Stimulated activated CD4-positive, alpha-beta T cell treated with anti-CD3 and anti-CD28 coated beads, Interleukin-4, amount 100 ng/mL, for 24 hours (primary cell): ENCODE measurements at places on chromosomes 2 and 18.

- DNase-seq = no peak
These were observed 129.0 kb upstream of the PXDN start for GRCh38 chr2:1873343-1873742.

GRCh38 chr2:66547118-66547517, 112.2 kb downstream of the MEIS1 start:
- no peak for DNase-seq

- DNase-seq = no peak
These were observed 6.5 kb downstream of the RNF103 start for GRCh38 chr2:86617153-86617552.

DNA sequence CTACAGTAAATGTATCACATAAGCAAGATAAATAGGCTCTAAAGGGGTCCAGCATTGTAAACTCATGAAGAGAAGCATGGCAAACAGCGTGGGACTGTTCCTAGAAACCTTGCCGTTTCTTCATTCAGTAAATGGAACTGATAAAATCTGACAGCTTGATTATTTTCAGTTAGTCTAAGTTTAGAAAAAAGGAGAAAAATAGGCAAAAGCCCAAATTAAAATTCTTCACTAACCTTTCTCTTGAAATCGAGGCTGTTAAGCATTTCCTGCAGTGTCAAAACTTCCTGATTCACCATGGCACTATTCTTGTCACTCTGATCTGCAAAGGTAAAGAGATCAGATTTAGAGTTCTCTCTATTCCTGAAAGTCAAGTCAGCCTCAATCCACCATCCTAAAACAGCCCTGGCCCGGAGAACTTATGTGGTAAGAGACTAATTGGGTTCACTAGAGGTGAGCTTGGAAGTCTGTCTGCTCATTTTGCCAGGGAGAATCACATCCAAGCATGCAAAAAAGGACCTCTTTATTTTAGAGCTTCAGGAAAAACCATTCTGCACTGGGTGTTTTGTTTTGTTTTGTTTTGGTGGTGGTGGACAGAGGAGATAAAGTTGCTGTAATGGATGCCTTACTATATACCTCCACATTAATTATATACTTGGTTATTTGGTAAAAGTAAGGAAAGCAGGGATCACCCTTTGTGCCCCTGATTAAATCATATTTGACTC, 52.4 kb upstream of the STAT1 start:
- DNase-seq = no peak

- DNase-seq = no peak
These were observed 95.4 kb upstream of the OTOS start for GRCh38 chr2:240235811-240236210.

GRCh38 chr2:201709747-201710146, 11.3 kb upstream of the MPP4 start:
- no peak for DNase-seq

DNA sequence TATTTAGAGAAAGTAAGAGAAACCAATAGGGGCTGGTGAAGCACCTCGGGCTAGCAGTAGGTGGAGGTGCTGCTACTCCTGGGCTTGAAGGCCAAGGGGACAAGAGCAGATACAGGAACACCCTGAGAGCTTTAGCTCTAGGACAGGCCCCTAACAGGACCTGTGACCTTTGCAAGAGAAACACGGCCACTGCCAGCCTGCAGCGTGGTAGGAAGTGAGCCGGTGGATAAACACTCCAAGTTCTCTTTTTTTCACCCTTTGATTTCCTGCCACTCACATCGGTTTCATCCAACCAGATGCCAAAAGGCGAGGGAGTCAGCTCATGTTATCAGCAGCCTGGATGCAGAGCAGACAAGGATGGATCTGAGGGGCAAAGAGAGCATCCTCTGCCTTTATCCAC, 66.8 kb upstream of the SPRED2 start:
- DNase-seq = no peak

GRCh38 chr2:30756971-30757370, 50.3 kb downstream of the CAPN13 start:
- DNase-seq = no peak

GRCh38 chr18:48034651-48035555, 104.4 kb upstream of the SMAD2 start:
- no peak for DNase-seq

DNA sequence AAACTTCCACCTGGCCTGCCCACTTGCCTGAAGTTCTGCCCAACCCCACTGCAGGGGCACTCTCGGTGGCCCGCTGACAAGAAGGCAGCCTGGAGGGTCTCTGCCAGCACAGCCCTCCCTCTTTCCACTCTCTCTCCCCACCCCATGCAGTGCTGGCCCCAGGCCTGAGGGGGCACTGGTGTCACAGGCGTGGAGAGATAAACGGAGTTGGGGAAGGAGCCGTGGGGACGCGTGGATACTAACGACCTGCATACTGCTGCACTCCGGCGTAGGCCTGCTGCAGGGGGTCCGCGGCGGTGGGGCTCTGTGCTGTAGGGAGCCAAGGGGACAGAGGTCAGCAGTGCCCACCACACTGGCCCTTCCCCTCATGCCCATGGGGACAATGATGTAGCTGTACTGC, 299.3 kb downstream of the CELF4 start:
- DNase-seq = no peak

DNA sequence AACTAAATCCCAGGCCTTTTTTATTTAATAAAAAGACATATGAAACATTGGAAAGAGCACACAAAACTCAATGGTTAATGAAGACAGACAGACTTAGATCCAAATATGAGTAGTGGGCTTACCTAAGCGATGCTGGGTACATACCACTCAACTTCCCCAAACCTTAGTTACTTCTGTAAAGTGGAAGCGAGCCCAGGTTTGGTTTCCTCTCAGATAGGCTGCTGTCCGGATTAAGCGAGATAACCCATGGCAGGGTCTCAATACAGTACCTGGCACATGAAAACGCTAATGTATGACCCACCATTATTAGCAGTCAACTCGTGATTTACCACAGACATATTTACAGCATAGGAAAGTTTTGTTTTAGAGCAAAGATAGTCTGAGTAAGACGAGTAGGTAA, 21.6 kb downstream of the MBOAT2 start:
- no peak for DNase-seq

- DNase-seq = no peak
These were observed 27.6 kb downstream of the TTR start for GRCh38 chr18:31619291-31619690.

DNA sequence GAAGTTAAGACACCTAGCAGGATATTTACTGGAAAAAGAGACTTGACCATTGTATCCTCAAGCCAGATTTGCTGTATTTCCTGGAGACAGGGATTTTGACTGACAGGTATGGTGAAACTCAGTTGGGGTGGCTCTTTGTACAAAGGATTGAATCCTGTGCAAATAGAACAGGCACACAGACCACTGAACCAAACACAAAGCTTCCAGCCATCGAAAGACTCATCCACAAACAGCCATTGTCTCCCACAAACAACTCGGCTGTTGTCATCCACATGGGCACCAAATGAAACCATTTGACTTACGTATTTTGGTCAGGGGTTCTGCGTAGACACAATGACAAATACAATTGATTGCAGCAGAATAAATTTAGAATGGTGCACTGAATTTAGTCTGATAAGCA, 15.9 kb downstream of the RNF152 start:
- no peak for DNase-seq

- DNase-seq = no peak
These were observed 397.7 kb upstream of the HNRNPA3 start for GRCh38 chr2:176814740-176815367.

GRCh38 chr2:72989770-72990556, 72.6 kb downstream of the EMX1 start:
- DNase-seq = no peak

DNA sequence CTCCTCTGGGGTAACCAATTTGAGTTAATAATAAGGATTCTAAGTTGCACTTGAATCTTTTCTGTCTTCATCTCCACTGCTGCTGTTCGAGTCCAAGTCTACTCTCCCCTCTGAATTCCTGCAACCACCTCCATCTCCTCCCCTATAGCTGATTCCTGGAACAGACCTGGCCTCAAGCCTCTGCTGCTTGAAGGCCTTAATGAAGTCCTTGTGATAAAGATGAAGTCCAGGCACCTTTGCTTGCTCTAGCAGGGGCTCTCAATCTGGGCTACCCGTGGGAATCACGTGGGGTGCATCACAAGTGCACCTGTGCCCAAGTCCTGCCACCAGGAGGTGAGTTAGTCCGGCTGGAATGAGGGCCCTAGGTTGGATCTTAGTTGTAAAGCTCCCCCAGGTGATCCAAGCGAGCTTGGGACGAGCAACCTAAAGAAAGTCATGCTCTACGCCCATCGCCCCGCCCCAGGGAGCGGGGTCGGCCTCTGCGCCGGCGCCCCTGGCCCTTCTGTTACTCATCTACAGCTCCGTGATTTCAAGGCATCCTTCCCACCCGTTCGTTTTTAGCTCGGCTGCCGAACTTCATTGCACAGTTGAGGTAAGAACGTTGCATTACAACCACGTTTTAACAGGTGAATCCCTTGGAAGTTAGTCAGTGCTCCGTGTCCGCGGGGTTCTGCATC, 905 bp upstream of the IAH1 start:
- DNase-seq = no peak

DNA sequence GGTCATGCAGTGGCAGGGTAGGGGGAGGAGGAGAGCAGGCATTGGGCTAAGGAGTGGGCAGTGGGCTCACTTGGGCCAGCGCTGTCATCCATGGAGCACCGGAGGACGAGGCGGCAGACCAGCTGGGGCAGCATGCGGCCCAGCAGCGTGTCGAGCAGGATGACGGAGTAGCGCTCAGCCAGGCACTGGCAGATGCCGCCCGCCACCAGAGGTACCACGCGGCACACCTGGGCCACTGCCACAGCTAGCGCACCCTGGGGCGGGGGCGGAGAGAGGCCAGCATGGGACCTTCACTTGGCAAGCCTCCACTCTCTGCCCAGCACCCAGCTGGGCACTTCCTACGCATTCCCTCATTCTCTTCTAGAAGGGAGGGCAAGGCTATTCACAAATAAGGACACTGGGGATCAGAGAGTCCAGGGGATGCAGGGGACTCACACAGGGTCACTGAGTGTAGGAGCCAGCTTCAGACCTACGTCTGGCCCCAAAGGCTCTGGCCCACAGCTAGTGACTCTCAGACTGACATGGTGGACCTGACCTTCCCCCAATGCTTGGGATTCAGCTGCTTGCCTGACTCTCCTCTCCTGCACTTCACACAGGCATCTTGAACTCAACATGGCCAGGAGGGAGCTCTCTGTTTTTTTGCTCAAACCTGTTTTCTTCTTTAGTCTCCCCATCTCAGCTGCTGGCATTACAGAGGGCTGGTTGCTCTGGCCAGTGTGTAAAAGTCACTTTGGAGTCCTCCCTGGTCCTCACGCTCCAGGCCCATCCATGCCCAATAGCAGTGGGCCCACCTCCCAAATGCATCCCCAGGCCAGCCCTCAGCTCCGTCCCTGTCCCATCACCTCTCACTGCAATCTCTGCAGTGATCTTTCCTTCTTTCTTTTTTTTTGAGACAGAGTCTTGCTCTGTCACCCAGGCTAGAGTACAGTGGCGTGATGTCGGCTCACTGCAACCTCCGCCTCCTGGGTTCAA, 4.1 kb downstream of the SFTPB start:
- DNase-seq = no peak

DNA sequence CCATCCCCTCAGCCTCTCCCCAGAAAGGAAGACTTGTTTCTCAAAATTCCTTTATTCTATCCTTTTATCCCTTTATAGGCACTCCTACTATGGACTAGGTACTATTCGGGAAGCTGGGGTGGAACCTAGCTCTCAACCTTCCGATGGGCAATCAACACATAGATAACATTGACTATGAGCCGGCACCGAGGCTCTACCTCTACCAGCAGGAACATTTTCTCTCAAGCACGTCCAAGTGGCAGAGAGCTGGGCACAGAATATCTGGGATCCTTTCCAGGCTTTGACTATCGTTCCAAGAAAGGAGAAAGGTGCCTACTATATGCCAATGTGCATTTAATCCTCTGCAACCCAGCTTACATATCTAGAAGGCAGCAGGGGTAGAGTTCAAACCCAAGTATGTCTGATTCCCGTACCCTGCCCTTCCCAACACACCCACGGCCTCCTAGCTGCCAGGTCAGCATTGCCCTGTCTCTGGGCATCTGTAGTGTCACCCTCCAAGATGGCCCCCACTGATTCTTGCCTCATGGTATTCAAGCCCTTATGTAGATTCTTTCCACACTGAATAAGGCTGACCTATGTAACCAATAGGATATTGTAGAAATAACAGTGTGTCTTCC, 28.3 kb downstream of the TNS1 start:
- DNase-seq = no peak

DNA sequence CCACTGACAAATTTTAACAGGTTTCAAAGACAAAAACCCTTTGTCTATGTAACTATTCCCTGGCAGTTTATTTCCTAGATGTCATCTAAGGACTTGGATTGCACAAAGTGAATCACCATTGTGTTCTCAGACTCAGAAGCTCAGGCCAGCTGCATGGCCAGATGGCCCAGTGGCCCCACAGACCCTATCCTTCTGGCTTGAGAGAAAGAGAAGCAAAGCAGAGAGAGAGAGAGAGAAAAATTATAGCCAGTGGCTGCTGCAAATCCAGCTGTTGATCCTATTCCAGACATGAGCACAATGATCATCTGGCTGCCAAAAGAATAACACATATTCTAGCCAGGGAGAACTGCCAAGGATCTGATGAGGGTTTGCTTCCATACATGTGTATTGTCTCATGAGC, 25.8 kb downstream of the CTLA4 start:
- DNase-seq = no peak

DNA sequence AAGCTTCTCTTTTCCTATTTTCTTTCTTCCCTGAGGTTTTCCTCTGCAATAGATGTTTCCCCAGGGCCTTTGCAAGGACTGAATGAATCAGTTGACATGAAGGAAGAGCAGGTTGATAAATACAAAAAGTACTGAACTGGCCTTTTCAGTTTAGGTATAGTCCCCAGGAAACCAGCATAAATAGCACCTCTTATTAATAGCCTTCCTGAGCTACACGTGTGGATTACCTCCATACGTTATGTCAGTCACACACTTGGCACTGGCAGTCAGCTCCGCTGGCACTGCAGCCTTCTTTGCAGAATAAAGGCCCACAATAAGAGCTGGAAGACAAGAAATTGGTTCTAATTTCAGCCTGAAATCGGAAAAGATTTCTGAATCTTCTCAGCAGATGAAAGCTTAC, 60.7 kb downstream of the KCTD18 start:
- DNase-seq = no peak

DNA sequence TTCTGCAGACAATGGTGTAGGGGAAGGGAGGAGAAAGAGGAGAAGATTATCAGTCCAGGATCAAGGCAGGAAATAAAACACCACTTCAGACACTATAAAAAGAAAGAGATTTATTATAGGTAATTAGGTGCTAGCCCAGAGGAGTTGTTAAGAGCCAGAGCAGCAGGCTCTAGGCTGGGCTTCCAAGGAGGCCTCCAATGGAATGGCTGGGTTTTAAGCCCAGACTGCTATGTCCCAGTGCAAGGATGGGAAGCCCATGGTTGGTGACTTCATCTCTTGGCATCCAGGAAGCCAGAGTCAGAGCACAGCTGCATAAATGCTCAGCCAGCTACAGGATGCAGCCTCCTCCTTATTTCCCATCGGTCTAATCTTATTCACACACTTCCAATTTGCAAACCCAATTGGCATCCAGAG, 95.6 kb downstream of the LAMA3 start:
- no peak for DNase-seq
